Left lung (tissue), 14 donors: ENCODE measurements at places on chromosomes 12 and 14. TPM values are rescaled to one million over a fixed set of nuclear protein-coding genes. Genes with fewer than 3 reads are reported as not detected.
A peak's percentile ranks its signal among the peaks of the same experiment; 100 is the strongest.

Gene CCDC88C
- 31.5 TPM for total RNA-seq

DNA sequence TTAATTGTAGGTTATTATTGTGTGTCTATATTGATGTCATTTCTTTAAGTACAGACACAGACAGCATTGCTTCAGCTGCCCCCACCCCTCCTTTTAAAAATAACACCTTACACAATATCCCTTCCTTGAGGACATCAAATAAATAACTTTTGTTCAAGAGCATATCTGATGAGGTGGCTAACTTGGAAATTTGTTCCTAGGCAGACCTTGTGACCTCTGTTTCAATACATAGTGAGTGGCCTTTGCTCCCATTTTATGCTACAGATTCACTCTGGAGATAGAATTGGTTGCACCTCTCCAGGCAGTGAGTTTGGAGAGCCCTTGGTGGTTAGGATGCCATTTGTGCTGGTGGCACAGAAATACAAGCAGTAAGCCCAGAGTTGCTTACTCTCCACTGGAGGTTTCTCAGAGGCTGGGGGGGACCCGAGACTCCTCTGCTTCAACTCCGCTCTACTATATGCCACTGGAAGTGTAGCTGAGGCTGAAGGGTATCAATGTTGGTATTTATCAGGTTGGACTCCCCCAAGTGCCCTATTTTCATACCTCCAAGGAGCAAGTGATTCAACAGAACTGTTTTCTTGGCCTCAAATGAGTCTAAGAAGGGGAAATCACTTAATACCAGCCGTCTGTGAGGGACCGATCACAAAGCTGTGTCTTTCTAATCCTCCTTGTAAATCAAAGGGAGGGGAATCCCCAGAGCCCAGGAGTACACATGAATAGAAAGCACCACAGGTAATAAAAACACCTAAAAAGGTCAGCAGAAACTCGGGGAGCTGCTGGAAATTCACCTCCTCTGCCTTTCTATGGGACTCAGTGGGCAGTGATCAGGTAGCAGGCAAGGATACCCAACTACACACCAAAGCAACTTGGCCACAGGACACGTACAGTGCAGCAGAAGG, 463.1 kb downstream of the RAD51B start:
- DNase-seq: no peak
- peaks cover 40% of the 10 kb centered on the region for H3K4me1 ChIP-seq
- peak overlapping the region; percentile 63 for H3K27ac ChIP-seq

- no peak overlapping the region for H3K27ac ChIP-seq
- no peak for DNase-seq
- H3K36me3 ChIP-seq: no peaks in the 10 kb centered on the region
Measured at GRCh38 chr14:63361790-63362189, 43.1 kb upstream of the GPHB5 start.

GRCh38 chr14:39447175-39447661, 15.0 kb upstream of the FBXO33 start:
- no peaks in the 10 kb centered on the region for H3K27me3 ChIP-seq
- H3K36me3 ChIP-seq: no peaks in the 10 kb centered on the region
- H3K4me1 ChIP-seq: no peaks in the 10 kb centered on the region
- no peak overlapping the region for H3K27ac ChIP-seq
- no peak overlapping the region for H3K4me3 ChIP-seq

- peak overlapping the region; percentile 69 for H3K4me3 ChIP-seq
- H3K4me1 ChIP-seq: peaks cover 83% of the 10 kb centered on the region
- peak overlapping the region; percentile 85 for H3K27ac ChIP-seq
- DNase-seq: peak; percentile 84
- no peaks in the 10 kb centered on the region for H3K27me3 ChIP-seq
Measured at GRCh38 chr12:6363330-6364043, 11.9 kb downstream of the SCNN1A start.

DNA sequence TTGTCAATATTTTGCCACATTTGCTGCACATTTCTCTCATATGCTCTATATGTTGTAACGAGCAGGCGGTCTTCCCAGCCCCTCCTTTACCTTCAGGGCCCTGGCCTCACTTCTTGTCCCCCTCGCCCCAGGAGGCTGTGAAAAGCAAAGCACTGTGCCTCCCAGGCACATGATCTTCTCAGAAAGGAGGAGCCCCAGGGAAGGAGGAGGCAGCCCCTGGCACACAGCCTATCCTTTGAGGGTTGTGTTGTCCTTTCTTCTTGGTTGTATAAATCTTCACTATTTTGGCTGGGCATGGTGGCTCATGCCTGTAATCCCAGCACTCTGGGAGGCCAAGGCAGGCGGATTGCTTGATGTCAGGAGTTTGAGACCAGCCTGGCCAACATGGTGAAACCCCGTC, 77.0 kb downstream of the PPP2R5C start:
- no peaks in the 10 kb centered on the region for H3K27me3 ChIP-seq
- H3K4me3 ChIP-seq: no peak overlapping the region
- no peaks in the 10 kb centered on the region for H3K36me3 ChIP-seq

- no peaks in the 10 kb centered on the region for H3K36me3 ChIP-seq
- peaks cover 8% of the 10 kb centered on the region for H3K4me1 ChIP-seq
- no peaks in the 10 kb centered on the region for H3K27me3 ChIP-seq
- peak; percentile 96 for DNase-seq
Measured at GRCh38 chr12:124745891-124746570, 117.6 kb downstream of the SCARB1 start.

Gene TSPAN19
- not detected for total RNA-seq

Gene FITM1
- total RNA-seq: 0.76 TPM
